Right ventricle myocardium superior (tissue), 1 donor: ENCODE measurements at places on chromosomes 5 and 9. TPM values are rescaled to one million over a fixed set of nuclear protein-coding genes. Genes with fewer than 3 reads are reported as not detected.

The SOX30 gene
- 0.13 TPM for total RNA-seq

The PRDM9 gene
- total RNA-seq = not detected

GRCh38 chr9:126474786-126475485 is 138.8 kb upstream of the LMX1B start:
- DNase-seq = no peak

- no peak for DNase-seq
These were observed 396.5 kb downstream of the ADGRV1 start for GRCh38 chr5:90955001-90955635.
